ENCODE measurements at places on chromosomes 6 and 20.

DNA sequence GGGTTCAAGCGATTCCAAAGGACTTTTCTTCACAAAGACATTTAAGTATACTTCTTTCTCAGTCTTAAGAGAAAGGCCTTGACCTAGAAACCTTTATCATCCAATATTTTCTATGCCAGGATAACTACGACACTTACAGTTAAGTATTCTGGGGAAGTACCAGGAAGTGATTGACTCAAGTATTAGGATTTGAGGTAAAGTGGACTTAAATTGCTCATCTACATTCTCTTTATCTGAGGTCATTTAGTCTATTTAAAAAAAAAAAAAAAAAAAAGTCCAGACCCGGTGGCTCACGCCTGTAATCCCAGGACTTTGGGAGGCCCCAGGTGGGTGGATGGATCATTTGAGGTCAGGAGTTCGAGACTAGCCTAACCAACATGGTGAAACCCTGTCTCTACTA lies 114.7 kb downstream of the ZFAND3 start:
- no peak for DNase-seq

DNA sequence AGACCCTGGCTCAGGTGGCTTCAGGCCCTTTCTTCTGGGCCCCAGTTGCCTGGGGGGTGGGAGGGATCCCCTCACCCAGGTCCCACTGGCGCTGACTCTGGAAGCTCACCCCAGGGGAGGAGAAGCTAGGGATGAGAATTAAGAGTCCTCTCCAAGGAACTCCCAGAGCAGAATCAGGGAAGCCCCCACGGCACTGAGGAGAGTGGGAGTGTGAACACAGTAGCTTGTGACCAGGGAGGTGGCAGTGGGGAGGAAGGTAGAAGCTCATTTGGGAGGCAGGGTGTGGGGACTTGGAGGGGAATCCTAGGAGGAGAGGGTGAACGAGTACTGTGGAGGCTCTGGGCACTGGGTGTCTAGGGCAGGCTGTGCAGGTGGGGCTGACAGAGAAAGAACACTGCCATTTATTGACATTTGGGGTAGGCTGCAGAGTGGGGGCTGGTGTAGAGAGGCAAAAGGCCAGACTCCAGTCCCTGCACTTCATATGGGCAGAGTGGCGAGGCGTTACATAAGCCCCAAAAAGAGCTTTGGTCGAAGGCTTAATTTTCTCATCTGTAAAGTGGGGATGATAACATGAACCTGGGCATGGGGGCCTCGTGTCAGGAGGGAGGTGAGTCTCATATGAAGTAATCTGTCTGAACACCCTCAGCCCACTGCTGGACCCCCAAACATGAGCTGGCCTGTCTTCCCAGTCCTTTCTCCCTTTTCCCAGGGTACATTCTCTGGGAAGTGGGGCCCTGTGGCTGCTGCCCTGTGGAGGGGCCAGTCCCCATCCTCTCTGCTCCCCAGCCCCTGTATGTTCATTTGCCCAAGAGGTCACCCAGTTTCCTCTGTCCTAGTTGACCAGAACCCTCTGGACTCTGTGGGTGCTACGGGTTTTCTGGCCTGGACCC lies 80.5 kb downstream of the VEGFA start:
- no peak for DNase-seq

DNA sequence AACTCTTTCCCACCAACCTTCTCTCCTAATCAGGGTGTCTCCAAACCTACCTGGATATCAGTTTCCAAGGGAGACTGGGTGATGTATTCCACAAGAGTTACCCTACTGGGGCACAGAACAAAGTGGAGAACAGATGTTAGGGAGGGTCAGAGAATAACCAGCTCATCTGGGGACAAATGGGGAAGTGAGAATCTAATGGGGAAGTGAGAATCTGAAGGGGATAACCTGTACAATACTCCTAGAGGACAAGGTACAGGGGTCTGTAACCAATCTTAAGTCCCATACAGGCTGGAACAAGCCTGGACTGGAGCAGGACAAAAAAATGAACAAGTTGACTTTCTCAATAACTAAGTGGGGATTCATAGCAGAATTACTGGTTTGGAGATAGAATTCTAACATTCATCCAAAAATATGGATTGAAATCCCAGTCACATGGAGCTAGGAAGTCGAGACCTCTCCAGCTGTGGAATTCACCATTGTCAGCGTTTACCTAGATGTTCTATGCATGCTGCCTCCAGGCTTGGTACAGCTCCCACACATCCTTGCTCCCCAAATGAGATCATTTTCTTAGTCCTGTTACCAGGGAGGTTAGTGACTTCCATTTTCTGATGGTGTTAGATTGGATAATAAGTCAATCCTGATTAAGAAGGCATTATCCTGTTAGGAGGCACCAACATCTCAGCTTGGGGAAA lies 214.8 kb upstream of the MOCS1 start:
- no peak for DNase-seq

- DNase-seq: no peak
Measured at GRCh38 chr20:35515341-35515740, 14.1 kb downstream of the C20orf173 start.

DNA sequence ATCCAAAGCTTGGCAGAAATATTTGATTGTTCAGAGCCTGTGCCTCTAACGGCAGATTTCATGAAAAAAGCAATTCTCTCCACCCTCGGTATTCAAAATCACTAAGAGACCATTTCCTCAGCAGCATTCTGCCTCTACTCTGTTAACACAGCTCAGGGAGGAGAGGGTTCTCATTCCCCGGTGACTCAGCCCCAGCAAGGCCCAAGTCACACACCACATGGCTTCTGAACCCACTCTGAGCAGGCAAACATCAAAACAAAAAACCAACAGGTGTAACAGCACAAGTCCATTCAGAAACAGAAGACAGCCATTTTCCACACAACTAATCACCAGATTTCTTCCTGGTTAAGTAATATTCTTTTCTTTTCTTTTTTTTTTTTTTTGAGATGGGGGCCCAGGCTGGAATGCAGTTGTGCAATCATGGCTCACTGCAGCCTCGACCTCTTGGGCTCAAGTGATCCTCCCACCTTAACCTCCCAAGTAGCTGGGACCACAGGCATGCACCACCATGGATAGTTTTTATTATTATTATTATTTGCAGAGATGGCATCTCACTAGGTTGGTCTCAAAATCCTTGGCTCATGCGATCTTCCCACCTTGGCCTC lies 55.4 kb downstream of the GFOD1 start:
- DNase-seq: no peak

GRCh38 chr6:21707524-21708319 lies 114.2 kb downstream of the SOX4 start:
- DNase-seq: no peak

- no peak for DNase-seq
Measured at GRCh38 chr6:67880939-67881705, 754.0 kb upstream of the ADGRB3 start.

GRCh38 chr6:158262755-158263154 lies 49.5 kb upstream of the TULP4 start:
- no peak for DNase-seq

DNA sequence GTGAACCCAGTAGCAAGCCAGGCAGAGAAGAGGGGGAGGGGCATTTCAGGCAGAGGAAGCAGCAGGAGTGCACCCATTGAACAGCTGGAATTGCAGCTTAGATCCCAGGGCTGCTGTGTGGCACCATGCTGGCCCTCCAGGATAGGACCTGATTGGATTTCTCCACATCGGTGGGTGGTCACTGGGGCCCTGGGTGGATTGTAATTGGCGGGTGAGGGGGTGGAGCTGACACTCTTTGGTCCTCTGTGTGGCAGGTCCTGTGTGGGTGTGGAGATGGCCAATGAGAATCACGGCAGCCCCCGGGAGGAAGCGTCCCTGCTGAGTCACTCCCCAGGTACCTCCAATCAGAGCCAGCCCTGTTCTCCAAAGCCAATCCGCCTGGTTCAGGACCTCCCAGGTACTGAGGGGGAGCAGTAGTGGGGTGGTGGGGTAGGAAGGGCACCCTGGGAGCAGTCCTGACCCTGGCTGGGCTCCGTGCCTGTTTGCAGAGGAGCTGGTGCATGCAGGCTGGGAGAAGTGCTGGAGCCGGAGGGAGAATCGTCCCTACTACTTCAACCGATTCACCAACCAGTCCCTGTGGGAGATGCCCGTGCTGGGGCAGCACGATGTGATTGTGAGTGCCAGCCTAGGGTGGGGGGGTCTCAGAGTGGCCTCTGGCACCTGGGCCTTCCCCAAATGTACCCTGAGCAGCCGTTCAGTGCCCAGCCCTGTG lies 4.4 kb downstream of the PCIF1 start:
- DNase-seq: no peak

DNA sequence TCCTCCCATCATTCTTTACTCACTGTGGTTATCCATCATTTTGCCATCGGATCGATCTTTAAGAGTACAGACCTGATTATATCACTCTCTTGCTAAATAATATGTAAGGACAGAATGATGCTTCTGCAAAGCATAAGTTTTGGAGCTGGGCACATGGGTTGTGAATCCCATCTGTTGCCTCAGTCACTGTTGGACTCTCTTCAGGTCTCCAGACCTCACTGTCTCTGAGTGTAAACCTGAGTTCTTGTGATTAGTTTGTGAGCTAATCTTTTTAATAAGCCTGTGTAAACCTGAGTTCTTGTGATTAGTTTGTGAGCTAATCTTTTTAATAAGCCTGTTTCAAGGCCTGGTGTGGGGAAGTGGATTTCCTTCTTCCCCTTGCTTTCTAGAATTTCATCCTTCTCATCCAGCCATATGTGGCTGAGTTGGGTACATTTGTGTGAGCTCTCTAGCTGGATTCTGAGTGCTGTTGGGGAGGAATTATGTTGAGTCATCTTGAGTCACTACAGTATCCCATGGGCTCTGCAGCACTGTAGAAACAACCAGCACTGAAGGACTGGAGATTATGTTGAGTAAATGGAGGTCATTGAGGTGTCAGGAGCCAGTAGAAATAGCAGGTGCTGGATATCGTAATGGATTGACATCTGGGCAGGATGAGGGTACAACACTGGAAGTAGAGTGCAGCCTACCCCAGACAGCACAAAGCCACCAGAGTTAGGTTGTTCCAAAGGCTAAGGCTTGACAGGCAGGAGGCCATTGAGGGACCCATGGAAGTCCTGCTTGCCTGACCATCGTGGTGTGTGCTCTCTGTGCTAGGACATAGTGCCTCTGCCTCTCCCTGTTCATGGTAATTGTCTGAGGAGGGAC lies 52.4 kb downstream of the SCAND1 start:
- no peak for DNase-seq

GRCh38 chr6:168061269-168062210 lies 17.5 kb downstream of the FRMD1 start:
- no peak for DNase-seq
